ENCODE measurements at places on chromosomes 13 and 19.

- DNase-seq: no peak
Observed at GRCh38 chr13:39928261-39928660, 272.8 kb downstream of the COG6 start.

GRCh38 chr13:44432650-44433049 is 59.0 kb downstream of the SERP2 start:
- DNase-seq: no peak

GRCh38 chr19:44993526-44993925 is 7.7 kb upstream of the RELB start:
- DNase-seq: no peak

- DNase-seq: no peak
Observed at GRCh38 chr13:68019901-68020300, 789.8 kb upstream of the PCDH9 start.

- no peak for DNase-seq
Observed at GRCh38 chr13:21701460-21701859, 30.6 kb downstream of the FGF9 start.

DNA sequence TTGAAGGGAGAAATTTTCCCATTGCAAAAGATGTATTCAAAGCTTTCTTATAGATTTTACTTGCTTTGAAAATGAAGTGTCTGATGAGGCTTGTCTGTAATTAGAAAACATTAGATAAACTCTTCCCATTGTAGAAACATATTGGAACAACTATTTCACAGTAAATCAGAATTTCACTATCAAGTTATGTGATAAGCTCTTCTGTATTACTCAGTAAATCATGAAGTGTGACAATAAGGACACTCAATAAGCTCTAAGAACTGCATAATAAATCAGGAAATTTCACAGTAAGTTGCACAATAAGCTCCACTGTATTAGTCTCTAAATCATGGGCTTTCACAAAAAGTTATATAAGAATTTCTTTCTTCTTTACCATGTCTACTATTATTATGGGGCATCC is 1546.6 kb downstream of the SLITRK5 start:
- no peak for DNase-seq

DNA sequence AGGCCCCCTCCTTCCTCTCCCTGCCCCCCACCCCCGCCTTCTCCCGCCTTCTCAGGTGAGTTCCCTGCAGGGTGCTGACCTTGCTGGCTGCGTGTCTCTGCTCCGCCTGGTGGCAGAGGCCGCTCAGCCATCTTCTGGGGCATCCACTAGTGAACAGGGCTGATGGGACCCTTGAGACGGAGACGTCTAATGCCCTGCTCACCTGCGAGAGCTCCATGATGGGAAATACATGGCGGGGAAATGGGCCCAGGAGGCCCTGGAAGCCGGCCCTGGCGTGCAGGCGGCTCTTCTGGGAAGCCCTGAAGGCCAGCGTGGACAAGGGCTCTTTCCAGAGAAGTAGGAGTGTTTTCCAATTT is 15.2 kb upstream of the F7 start:
- no peak for DNase-seq

- DNase-seq: no peak
Observed at GRCh38 chr13:109024611-109025010, 395.2 kb downstream of the MYO16 start.

DNA sequence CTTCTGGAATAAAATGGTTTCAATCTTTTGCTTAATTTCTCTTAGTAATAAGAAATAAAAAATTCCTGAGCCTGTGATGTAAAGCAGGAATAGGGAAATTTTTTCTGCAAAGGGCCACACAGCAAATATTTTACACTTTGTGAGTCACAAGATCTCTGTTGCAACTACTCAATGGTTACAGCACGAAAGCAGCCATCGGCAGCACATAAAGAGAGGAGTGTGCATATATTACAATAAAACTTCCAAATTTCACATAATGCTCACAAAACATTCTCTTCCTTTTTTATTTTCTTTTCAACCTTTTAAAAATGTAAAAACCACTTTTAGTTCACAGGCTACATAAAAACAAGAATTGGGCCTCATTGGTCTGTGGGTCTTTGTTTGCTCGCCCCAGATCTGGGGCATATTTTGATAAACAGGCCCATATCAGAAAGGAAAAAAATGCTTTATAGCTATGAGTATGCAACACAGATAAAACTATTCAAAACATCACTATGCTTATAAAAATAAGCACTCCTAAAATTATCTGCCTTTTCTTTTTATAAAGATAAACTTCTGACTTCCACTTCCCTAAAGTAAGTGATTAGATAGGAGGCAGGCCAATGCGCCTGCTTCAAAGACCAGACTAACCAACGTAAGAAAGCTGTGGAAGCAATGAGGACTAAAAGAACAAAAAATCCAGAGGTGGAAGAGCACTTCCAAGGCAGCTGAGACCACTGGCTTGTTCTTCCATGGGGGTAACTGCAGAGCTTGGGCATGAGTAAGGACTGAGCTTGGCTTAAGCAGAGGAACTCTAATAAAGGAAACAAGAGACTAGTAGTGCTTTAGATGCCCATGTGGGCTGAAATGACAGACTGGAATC is 26.5 kb downstream of the MYCBP2 start:
- no peak for DNase-seq

DNA sequence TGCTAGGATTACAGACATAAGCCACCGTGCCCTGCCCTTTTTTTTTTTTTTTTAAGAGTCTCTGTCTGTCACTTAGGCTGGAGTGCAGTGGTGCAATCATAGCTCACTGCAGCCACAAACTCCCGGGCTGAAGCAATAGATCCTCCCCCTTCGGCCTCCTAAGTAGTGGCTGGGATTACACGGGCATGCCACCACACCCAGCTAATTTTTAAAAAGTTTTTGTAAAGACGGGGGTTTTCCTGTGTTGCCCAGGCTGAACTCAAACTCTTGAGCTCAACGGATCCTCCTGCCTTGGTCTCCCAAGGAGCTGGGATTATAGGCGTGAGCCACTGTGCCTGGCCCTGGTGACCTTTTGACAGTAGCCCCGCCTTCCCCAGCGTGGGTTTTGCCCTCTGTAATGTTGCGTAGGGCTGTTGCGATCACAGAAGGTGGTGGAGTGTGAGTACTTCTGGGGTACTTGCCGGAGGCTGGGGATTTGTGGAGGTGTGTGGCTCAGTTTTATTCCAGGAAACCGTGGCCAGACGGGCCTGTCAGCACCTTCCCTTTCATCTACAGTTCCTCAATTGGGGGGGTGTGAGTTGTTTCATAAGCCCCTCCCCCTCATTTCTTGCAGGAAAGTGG is 11.6 kb upstream of the RETN start:
- DNase-seq: no peak

DNA sequence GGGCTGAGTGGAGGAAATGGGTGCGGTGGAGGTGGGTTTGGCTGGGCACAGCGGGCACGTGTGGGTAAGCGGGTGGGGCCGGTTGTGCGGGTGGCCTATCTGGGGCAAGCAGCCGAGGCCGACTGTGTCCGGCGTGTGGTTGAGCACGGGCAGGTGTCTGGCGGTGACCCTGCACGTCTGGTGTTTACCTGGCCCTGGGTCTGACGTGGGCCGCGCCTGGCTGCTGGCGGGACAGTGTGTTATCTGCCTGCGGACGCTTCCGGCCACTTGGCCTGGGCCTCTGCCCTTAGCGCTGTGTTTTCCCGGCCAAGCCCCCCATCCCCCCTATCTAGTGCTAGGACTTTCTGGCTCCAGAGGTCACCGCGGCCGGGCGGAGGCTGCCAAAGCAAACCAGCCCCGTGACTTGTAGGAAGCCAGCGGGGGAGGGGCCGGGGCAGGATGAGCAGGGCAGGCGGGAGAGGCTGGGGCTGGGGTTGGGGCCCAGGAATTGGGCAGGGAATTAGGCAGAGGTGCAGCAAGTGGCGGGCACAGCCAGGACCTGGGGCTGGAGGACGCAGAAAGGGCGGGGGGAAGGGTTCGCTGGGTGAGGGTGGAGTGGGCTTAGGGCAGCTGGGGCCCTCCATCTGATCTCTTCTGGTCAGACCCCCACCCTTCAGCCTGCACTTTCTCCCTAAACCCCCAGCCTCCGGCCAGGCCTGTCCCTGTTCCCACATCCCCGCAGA is 534 bp upstream of the HPN start:
- DNase-seq: peak; percentile 10

DNA sequence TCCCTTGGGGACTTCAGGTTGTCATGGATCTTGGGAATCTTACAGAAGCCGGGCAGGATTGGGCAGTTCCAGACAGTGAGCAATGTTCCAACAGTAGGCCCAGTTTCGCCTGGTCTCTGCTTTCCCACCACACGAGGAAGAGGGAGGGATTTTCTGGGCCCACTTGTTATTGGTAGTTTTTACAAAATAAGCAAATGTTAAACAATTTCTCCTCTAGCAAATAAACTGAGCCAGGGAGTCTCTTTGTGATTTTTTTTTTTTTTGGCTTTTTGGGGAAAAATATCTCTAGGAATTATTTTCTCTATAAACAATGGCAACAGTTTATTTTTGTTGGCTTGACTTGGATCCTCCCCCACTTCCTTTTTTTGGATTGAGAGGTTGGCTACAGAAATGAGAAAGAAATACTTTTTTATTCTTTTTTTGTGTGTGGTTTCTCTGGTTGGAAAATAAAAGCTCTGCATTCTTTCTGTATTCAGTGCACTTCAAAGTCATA is 89.3 kb downstream of the TM9SF2 start:
- no peak for DNase-seq

GRCh38 chr13:75875450-75875849 is 239.3 kb downstream of the LMO7 start:
- DNase-seq: no peak

- DNase-seq: no peak
Observed at GRCh38 chr19:11448923-11449554, 13.6 kb downstream of the PRKCSH start.

DNA sequence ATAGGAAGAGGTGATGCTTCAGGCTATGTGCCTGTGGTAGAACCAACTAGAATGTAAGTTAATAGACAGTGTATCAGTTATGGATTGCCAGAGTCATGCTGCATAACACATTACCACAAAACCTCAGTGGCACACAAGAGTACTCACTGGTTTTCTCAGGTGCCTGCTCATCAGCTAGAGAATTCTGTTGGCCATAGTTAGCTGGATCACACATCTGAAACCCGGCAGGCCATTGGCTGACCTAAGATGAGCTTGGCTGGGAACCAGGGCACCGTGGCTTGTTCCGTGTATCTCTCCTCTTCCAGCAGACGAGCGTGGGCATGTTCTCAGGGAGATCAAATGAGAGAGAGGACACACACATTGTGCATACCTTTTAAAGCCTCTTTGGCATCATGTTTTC is 76.7 kb downstream of the TEX26 start:
- no peak for DNase-seq

GRCh38 chr19:918481-919198 is 1.5 kb downstream of the KISS1R start:
- no peak for DNase-seq

GRCh38 chr19:35388277-35389054 is 17.6 kb downstream of the GPR42 start:
- no peak for DNase-seq

DNA sequence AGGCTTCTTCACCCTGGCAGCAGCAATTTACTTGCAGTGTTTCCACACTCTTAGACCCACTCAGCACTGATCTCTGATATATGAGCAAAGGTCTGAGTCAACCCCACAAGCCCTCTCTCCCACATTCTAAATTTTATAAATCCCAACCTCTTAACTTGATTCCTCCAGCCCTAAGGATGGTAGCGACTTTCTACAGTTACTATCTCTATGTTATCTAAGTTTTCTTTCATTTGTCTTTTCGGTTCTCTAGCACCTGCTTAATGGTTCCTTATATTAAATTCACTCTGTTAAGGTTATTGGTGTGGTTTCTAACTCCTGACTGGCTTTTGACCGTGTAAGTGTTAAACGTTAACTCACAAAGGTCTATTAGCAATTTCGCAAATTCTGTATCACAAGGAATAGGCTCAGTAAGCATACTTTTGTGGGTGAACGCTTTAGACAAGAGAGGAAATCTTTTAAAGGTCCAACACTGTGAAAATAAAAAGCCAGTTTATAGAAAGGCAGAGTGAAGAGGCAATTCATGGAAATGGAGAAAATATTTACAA is 99.3 kb downstream of the DLEU7 start:
- no peak for DNase-seq

DNA sequence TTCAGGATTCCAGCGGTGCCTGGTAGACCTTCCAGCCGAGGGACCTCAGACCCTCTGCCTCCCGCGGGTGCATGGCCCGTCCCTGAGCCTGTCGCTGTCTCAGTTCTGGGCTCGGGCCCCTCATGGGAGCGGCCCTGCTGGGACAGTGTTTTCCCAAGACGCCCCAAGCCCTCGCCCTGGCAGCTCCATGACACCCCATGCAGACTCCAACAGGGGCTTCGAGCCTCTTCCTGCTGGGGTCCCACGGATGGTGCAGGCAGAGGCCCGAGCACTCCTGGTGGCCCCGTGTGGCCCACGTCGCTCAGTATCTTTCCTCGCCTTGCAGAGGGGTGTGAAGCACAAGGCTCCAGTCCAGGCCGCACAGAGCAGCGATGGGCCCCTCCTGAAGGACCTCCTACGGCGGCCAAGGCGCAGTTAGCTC is 88.8 kb upstream of the MCF2L start:
- DNase-seq: no peak

DNA sequence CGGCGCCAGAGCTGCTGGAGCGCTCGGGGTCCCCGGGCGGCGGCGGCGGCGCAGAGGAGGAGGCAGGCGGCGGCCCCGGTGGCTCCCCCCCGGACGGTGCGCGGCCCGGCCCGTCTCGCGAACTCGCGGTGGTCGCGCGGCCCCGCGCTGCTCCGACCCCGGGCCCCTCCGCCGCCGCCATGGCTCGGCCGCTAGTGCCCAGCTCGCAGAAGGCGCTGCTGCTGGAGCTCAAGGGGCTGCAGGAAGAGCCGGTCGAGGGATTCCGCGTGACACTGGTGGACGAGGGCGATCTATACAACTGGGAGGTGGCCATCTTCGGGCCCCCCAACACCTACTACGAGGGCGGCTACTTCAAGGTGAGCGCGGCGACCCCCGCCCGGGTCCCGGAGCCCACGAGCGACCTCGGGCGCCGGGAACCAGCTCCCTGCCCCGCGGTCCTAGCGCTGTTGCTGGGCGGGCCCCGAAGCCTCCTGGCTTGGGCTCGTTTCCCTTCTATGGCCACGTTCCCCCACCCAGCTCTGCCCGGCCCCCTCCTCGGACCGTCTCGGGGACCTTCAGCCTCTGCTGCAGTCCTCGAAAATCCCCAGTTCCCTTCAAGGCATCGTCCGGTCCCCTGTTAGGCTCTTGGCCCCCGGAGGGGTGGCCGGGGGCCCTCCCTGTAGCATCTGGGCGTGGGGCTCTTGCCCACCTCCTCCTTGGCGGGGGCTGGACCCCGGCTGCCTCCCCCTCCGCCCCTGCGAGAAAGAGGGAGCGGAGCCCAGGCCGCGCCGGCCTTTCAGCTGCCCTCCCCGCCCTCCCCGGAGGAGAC is at the start of gene CDC34:
TSS of gene CDC34 (plus strand) at position 8 of the 808 bp plus-strand sequence. CDS start at position 180, 172 bp downstream.
- no peak for DNase-seq

- DNase-seq: no peak
Observed at GRCh38 chr19:6739883-6740588, 556 bp downstream of the TRIP10 start.

DNA sequence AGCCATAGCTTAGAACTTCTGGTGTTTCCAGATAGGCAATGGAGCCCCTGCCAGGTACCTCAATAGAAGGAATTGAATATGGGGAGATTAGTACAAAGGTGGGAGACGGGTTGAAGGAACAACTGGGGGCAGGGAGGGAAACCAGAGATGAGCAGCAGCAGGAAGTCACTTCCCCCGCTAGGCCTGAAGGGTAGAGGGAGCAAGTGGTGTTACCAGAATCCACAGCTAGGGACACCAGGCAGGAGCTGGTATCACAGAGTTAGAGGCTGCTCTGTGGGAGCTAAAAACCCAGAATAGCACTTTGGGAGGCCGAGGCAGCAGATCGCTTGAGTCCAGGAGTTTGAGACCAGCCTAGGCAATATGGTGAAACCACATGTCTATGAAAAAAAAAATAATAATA is 15.3 kb upstream of the HNRNPUL1 start:
- no peak for DNase-seq

Measured in stimulated activated CD8-positive, alpha-beta memory T cell treated with anti-CD3 and anti-CD28 coated beads, Interleukin-7, amount 100 ng/mL, for 1 hour (primary cell).